Activated gamma-delta T cell treated with Interleukin-2 at 50 U/mL for 16 hours (primary cell): ENCODE measurements at places on chromosomes 13 and 19.

- no peak for DNase-seq
Observed at GRCh38 chr19:54189145-54189734, at the start of gene MBOAT7. TSS of gene MBOAT7 (minus strand) at chr19:54189580. CDS start at chr19:54188508, 1,072 bp downstream.

GRCh38 chr19:24059563-24060295 lies 27.3 kb upstream of the ZNF254 start:
- no peak for DNase-seq

GRCh38 chr19:42129399-42130253 lies 2.6 kb downstream of the POU2F2 start:
- no peak for DNase-seq

DNA sequence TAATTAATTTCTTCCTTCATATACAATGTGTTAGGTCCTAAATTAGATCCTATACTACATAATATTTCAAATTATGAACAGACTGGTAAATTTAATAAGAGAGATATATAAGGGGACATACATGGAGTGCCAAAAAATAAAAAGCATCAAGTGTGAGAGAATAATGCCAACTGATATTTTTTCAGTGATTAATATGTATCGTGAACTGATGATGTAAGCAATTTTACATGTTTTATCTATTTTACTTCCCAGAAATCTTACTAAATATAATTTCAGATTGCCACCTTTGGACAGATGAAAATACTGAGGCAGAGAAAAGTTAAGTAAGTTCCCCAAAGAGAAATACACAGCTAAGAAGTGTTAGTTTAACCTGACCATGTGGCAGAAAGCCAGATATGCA lies 870.8 kb downstream of the SLITRK5 start:
- no peak for DNase-seq

- no peak for DNase-seq
Observed at GRCh38 chr19:33306853-33307792, 4.8 kb upstream of the CEBPA start.

DNA sequence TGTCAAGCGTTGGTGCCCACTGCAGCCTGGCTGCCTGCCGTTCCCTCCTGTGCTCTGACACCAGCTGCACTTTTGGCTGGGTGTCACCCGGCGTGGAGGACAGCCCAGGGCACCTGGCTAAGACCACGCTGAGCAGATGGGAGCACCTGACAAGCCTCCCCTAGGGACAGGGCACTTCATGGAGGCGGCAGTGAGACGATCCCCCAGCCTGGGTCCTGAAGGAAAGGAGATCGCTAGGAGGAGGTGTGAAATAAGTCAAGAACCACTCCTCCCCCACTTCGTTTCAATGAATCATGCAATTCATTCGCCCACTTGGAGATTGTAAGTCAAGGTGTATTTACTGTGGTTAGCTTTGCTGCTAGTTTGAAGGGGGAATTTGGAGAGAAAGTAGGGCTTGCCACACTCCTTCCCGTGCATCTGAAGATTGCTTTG lies 38.8 kb downstream of the VSTM2B start:
- no peak for DNase-seq

GRCh38 chr13:32409561-32410421 lies 18.1 kb downstream of the N4BP2L1 start:
- DNase-seq = no peak

GRCh38 chr13:40814803-40815202 lies 25.4 kb downstream of the SLC25A15 start:
- DNase-seq = no peak

DNA sequence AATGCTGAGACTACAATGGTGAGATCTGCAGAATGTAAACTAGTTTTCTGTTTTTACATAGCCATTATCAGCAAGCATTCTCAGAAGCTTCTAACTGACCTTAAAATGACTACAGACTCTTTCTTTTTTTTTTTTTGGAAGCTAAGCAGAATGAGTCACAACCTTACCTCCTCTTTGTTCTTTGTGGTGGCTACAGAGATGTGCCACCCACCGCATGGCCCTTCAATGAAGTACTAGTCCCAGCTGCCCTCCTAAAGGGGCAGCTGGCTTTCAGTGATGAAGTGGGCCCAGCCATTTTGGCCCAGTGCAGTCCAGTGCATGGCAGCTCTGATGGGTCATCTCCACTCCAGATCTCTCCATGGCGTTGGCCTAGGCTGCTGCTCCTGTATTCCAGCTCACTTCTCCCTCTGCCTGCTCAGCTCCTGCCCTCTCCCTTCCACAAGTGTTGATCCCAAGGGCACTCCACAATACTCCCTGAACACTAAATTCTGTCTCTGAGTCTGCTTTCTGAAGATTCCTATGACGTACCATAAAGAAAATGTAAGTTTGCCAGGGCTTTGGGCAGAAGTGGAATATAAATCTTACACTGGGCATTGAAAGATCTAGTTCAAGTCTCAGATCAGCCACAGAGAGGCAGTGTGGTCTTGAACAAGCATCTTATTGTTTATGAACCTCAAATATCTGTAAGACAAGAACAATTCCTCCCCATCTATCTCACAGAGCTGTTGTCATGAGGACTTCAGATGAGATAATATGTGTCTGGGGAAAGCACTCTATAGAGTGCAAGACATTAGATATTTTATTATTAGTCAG lies 85.6 kb downstream of the RXFP2 start:
- DNase-seq = no peak

DNA sequence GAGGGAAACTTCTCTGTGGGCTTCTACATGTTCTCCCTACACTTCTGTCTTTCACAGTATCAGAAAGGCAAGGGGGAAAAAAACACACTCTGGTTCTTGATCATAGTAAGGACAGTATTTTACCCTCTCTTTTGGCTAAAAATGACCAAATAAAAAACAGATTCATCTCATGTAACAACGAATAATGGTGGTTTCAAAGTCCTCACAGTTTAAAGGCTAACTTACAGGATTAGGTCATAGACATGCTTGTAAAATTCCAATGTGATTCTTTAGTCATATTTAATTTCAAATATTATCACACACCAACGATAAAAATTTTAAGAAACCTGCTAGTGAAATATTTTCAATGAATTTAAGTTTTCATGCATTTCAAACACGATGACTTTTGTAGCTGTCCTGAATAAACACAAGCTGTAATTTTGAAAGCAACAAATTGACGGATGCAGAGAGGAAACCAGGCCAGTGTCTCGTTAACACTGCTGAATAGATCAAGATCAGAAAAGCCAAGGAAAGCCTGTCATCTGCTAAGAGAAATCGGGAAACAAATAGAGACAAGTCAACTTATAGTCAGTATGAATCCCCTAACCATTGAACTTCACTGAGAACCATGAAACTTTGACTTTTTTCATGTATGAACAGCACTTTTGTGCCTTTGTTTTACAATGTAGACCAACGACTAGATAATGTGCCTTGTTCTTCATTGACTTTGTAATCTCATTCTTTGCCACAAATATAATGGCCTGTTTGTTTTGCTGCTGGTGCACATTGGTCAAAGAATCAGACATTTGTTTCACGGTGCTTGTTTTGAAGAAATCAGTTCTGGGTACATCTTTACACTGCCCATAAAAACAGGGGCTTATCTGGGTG lies 22.0 kb downstream of the MBNL2 start:
- no peak for DNase-seq

DNA sequence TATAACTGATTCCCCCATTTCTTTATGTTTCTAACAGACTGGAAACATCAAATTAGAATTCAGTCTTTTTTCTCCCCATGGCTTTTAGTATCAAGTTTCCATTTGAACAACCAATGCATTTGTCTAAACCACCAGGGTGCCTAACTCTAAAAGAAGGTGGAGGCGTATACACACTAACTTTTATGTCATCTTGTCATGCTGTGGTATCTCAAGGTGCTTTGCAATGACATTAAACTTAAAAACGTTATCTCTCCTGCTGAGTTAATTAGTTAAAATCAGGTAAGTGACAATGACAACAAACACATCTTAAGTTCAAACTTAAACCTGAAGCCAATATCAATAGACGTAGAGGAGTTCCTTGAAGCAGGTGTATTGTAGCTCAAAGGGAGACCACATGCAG lies 1001.7 kb downstream of the PCDH17 start:
- no peak for DNase-seq

- no peak for DNase-seq
Observed at GRCh38 chr13:90232291-90232690, 1115.2 kb upstream of the MIR17HG start.

DNA sequence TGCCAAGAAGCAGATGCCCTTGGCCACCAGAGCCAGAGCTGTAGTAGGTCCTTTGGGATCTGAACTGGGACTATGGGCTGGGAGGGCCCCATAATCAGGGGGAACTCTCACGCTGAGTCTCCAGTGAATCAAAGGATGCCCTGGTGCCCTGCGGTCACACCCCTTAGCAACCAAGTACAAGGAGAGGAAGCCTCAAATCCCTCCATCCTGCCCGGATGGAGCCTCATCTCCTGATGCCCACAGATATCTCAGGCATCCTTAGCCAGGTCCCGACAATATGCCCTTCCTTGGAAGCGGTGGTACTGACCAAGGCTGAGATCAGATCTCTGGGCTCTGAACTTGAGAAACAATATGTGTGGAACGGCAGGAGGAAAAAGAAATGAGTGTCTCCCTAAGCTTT lies 1.7 kb downstream of the PLEKHA4 start:
- DNase-seq = no peak

DNA sequence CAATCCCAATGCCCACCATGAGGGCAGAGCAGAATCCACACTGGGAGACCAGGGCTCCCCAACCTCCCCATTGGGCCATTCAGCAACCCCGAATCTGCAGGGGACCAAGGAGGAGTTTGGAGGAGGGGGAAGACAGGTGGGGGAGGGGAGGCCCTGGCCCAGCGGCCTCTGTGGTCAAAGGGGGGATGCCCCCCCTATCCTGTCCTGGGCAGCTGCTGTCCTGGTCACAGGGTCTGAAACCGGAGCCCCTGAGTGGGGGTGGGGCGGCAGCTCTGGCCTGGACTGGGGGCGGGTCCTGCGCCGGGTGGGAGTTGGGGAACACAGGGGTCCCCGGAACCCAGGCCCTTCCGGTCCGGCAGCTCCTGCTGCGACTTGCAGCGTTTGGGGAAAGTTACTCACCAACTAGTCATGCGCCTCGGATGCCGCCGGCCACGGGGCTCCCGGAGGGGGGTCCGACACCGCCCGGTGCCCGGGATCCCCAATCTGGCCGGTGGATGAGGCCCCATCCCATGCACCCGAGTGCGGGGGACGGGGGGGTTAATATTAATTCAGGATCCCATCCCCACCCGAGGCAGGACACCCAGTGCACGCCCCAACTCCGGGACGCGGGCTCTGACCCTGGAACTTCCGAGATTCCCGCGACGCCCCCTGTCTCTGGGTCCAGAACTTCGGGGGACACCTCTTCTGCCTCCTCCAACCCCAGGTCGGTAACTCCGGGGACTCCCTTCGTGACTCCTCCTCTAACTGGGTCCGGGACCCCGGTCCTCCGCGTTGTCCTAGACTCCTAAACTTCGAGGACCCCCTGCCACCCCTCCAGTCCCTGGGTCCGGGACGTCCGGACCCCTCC lies 872 bp downstream of the HOMER3 start:
- no peak for DNase-seq

DNA sequence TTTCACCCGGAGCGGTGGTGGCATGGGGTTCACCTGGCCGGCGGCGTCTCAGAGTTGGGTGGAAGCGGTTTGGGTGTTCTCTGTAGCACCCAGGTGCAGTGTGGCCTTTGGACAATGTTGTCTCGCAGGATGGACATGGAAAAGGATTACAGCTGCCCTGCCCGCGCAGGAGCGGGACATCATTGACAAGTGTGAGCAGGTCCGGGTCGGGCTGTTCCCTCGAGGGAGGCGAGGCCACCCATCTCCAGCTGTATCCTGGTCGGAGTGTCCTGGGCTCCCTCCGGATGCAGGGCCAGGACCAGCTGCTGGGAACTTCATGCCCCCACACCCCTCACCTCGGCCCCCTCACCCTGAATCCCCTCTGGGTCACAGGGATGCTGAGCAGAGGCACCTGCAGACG lies 7.8 kb upstream of the ZNF14 start:
- no peak for DNase-seq

GRCh38 chr19:13794398-13794756 lies 866 bp upstream of the ZSWIM4 start:
- no peak for DNase-seq

GRCh38 chr13:28100150-28101121 lies at the start of gene FLT3:
TSS of gene FLT3 (minus strand) at chr13:28100576. CDS start at chr13:28100510, 66 bp downstream.
- DNase-seq = peak; percentile 4

GRCh38 chr19:1042689-1043511 lies 3.0 kb downstream of the ABCA7 start:
- DNase-seq = no peak

DNA sequence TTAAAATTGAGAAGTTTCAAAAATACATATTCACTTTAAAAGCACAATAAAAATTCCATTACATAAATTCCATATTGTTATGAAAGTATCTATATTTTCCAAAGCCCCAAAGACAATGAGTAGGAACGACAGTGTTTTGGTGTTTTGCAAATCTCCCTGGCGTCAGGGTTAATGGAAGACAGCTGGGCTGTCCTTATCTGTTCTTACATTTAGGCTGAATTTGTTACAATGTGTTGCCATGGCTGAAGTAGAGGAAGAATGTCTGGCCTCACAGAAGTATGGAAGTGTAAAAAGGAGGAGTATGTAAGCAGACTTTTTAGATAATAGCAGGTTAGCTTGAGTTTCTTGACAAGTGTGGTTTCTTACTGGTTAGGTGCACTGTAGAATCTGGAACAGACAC lies 124.4 kb upstream of the SPATA13 start:
- no peak for DNase-seq

GRCh38 chr19:51794885-51795490 lies at the start of gene FPR3:
TSS of gene FPR3 (plus strand) at chr19:51795157. CDS start at chr19:51823749, 28,592 bp downstream.
- DNase-seq = no peak

DNA sequence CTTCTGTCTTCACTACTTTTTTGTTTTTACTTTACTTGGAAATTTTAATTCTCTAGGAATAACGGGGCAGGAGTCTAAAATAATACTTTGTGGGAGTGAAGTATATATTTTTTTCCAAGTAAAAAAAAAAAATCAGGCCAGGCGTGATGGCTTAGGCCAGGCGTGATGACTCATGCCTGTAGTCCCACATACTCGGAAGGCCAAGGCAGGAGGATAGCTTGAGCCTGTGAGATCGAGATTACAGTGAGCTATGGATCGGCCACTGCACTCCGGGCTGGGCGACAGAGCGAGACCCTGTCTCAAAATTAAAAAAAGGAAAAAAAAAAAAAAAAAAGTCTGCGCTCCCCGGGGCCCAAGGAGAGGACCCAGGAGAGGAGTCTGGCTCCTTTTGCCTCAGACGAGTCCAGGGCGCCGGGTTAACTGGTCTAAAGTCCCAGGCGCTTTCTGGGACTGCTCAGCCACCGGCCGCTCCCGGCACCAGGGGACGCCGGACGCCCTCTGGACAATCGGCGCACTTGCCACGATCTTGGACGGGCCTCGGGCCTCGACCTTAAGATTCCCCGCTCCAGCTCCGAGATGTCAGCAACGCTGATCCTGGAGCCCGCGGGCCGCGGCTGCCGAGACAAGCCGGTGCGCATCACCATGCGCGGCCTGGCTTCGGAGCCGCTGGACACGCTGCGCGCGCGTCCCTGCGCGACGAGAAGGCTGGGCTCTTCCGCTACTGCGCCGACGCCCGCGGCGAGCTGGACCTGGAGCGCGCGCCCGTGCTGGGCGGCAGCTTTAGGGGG lies 2.7 kb upstream of the ZFP82 start:
- DNase-seq = no peak

GRCh38 chr13:43258771-43259170 lies 235.4 kb downstream of the DNAJC15 start:
- no peak for DNase-seq

GRCh38 chr19:55287361-55288079 lies 3.7 kb downstream of the BRSK1 start:
- DNase-seq = no peak
